ENCODE measurements at places on chromosomes 5 and 9. TPM values are rescaled to one million over a fixed set of nuclear protein-coding genes. Genes with fewer than 3 reads are reported as not detected.

DNA sequence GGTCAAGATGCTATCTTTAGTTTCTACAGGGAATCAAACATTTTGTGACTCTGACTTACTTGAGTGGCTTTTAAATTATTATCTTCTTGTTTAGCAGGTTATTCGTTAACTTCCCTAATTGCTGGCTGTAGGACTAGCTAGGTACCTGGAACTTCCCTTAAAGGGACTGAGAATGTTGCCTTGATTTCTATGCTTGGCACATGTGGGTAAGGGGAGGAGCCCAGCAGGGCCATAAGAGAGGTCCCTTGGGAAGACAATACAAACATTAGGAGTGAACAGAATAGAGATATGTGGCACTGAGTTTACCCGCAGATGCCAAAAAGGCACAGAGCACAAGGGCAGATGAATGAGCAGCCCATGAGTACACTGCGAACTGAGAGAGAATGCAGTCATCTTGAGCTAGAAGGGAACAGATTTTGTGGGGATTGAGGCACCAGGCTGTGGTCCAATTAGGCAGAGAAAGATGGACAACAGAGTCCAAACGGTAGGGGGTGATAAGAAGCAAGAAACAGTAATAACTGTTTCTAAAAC lies 9.8 kb downstream of the CKMT2 start:
- DNase-seq, result no peak

DNA sequence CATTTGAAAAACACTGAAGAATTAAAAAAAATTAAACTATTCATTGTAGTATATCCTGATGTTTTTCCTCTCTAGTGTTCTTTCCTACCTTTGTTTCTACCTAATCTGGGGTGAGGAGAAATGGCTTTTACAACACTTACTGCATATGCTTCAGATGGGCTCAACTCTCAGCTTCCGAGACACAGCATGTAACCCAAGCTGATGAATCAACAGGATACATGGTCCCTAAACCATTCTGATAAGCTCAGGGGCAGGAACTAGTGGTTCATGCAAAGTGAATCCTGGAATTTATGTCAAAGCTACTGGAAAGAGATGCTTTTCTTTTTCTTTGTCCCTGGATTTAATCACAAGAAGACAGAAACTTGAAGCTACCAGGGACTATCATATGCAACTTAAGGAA lies 672.5 kb upstream of the RORB start:
- no peak for DNase-seq

- no peak for DNase-seq
These were observed 1.7 kb downstream of the UBE2QL1 start for GRCh38 chr5:6450319-6450833.

DNA sequence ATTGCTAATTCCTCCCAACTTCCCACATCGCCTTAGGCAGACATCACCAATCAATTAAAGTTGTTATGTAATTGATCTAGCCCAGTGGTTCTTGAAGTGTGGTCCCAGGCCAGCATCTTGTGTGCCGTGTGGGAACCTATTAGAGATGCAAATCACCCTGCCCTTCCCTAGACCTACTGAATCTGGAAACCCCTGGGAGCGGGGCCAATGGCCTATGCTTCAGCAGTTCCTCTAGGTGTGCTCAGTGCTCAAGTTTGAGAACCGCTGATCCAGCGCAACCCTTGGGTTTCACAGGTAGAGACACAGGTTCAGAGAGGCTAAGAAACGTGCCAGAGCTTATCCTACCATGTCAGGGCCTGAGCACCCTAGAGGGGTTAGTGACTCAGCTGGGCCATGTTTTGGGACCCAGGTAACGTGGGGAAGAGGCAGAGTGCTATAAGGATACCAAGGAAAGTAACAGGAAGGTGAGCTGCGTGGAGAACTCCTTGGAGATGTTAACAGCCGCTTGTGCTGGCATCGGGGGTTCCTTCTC lies 4.4 kb downstream of the SLC34A1 start:
- DNase-seq, result no peak

DNA sequence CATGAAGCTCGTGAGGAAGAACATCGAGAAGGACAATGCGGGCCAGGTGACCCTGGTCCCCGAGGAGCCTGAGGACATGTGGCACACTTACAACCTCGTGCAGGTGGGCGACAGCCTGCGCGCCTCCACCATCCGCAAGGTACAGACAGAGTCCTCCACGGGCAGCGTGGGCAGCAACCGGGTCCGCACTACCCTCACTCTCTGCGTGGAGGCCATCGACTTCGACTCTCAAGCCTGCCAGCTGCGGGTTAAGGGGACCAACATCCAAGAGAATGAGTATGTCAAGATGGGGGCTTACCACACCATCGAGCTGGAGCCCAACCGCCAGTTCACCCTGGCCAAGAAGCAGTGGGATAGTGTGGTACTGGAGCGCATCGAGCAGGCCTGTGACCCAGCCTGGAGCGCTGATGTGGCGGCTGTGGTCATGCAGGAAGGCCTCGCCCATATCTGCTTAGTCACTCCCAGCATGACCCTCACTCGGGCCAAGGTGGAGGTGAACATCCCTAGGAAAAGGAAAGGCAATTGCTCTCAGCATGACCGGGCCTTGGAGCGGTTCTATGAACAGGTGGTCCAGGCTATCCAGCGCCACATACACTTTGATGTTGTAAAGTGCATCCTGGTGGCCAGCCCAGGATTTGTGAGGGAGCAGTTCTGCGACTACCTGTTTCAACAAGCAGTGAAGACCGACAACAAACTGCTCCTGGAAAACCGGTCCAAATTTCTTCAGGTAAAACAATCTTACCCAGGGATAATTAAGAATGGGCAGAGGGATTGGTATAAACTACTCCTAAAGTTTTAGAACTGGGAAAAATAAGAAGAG lies 12.9 kb downstream of the ITGA1 start:
- no peak for DNase-seq

- no peak for DNase-seq
These were observed 229.1 kb downstream of the SEC61B start for GRCh38 chr9:99451112-99451606.

DNA sequence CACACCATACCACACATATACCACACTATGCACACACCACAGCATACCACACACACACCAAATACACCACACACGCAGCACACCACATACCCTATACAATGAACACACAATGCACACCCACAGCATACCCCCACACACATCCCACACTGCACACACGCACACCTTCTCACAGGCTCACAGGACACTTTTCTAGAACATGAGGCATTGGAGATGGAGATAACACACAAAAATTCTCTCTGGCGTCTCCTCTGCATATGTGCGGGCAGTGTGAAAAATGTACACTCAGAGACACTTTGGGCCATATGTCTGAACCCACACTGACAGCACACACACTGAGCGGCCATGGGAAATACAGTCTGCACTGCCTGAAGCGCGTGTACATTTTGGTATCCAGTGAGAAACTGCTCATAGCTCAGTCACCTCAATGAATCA lies 278.1 kb downstream of the GADD45G start:
- DNase-seq, result no peak

- DNase-seq, result no peak
These were observed 119.5 kb upstream of the TRPC7 start for GRCh38 chr5:136484808-136485325.

GRCh38 chr9:133779081-133779480 lies 40.9 kb upstream of the SARDH start:
- DNase-seq, result no peak

DNA sequence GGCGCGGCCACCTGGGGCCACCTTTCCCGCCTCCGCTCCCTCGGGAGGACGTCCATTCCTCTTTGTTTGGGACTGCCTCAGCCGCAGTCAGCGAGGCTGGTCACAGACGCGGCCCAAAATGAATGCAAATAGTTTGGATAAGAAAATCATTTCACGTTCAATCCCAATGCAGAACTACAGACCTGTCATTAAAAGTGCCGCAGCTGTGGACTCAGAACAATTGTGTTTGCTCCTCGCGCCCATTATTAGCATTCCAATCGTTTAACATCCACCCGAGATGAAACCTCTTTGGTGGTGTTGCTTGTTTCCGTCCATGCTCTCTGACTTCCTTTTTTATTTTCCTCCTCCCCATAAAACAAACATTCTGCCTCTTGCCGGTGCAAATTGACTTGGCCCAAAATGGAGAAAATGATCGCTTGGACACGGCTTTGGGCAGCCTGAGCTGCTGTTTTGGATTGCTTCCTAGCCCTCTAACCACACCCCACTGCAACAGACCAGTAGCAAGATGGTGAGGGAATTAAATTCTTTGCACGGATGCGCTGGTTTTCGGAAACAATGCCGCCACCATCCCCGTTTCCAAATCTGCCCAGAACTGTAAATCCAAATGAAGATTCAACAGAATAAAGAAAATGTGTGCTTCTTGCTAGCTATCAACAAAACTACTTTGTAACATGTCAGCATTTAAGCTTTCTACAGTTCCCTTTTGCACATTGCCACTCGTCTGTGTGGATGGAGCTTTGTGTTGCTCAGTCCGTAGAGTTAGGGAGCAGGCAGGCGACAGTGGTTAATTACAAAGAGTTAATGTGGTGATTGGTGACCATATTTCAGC lies 784 bp downstream of the NLN start:
- no peak for DNase-seq

- no peak for DNase-seq
These were observed 134.7 kb upstream of the SLIT3 start for GRCh38 chr5:169435506-169436229.

DNA sequence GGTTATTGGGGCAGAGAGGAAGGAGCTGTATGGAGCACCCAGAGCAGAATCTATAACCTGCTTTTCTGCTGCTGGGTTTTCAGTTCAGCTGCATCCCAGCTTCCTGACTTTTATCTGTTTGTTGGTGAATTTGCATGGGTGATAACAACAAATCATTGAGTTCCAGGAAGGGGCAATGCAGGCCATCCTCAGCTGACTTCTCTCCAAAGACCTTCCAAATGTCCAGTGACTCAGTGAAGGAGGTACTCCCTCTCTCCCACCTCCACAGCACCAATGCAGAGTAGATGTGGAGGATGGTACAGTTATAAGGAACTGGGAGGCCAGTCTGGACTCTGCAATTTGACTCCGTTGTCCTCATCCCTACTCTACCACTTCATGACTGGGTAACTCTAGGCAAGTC lies 1.6 kb upstream of the TXN start:
- no peak for DNase-seq

Gene PCSK5
- total RNA-seq, result 19.9 TPM

Gene CKMT2
- not detected for total RNA-seq

Gene SLC36A3
- not detected for total RNA-seq

Gene NEUROG1
- not detected for total RNA-seq

Gene PCDHA12
- not detected for total RNA-seq

Gene WDR38
- not detected for total RNA-seq

Gene TMEM215
- not detected for total RNA-seq

Gene TNFAIP8
- 176 TPM for total RNA-seq

All from naive thymus-derived CD8-positive, alpha-beta T cell (primary cell).